Activated T-cell treated with anti-CD3 and anti-CD28 coated beads for 1 hour (primary cell): ENCODE measurements at places on chromosomes 2 and 18.

GRCh38 chr2:47227532-47228279, 72.6 kb upstream of the STPG4 start:
- no peak for DNase-seq

GRCh38 chr2:55620123-55620779, 2.8 kb upstream of the PPP4R3B start:
- DNase-seq = no peak

DNA sequence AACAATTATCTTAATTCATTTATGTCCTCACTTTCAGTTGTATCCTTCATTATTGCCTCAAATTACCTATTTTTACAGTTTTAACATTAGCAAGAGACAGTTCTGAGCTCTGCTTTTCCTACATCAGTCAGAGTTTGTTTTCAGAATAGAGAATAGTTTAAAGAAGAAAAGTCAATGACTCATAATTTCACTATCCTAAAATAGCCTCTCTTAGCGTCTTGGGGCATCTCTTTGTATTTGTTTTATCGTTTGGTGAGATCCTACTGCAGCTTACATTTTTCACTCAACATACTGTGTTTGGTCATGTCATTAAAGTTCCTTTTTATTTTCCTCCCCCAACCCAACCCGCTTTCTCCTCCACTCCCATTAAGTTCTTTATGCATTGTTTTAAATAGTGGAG, 3.8 kb downstream of the SEC11C start:
- no peak for DNase-seq

DNA sequence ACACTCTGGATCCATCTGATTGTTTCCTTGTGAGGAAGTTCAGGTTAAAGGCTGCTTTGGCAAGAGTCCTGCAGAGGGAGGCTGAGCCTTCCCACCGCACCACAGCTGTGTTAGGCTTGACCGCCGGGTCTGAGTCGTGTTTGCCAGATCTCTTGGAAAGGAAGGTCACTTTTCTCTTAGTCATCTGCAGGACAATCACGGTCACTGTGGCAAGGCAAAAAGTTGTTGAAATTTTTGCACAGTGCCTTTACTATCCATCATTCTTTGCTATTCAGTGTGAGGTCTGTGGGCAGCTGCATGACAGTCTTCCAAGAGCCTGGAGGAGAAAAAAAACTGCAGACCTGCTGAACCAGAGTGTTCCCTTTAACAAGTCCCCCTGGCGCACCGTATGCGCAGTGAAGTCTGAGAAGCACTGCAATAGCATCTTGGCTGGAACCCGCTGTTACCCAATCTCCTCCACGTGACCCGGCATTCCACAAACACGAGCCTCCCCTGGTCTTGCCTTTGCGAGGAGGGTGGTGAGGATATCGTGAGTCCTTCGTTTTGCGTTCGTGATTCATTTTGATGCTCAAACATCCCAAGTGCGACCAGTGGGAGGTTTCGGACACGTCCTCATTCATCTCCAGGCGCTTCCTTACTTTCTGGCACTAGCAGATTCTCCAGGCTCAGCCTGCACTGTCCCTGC, 23.0 kb downstream of the BIN1 start:
- DNase-seq = no peak

- DNase-seq = no peak
Observed at GRCh38 chr2:47297767-47298425, 105.1 kb upstream of the MSH2 start.

- no peak for DNase-seq
Observed at GRCh38 chr2:38181806-38182491, 106.0 kb upstream of the CYP1B1 start.

- no peak for DNase-seq
Observed at GRCh38 chr2:217947383-217948350, 55.1 kb downstream of the TNS1 start.

GRCh38 chr18:79927607-79928562, 23.6 kb downstream of the SLC66A2 start:
- no peak for DNase-seq

GRCh38 chr18:67500522-67501205, 15.9 kb downstream of the DSEL start:
- no peak for DNase-seq

DNA sequence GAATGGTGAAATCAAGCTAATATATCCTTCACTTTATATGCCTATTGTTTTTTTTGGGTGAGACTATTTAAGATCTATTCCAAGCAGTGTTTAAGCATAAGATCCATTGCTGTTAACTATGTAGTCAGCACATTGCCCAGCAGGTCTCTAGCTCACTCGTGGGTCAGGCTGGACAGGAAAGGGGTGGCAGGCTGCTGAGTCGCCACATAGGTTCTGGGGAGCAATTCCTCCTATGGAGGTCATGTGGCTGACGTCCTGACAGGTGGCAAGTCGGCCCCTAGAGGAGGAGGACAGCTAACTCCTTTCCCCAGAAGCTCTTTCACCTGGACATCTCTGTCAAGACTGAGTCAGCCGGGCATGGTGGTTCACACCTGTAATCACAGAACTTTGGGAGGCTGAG, 13.9 kb upstream of the RAB31 start:
- no peak for DNase-seq

DNA sequence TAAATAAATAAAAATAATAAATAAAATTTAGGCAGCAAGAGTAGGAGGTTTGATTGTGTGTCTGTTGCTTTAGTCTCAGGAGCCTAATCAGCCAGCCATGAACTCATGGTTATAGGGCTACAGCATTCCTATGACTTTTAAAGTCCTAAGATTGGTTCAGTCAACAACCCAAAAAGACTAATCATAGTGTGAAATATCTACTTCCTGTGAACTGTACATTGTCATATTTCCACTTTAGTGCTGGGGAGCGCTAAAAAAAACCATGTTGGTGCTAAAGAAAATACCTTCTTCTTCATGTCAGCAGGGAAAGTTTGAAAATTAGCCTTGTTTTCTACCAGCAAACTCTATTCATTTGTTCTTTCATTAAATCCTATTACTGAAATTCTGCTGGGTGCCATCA, 521.6 kb downstream of the RNF144A start:
- no peak for DNase-seq

DNA sequence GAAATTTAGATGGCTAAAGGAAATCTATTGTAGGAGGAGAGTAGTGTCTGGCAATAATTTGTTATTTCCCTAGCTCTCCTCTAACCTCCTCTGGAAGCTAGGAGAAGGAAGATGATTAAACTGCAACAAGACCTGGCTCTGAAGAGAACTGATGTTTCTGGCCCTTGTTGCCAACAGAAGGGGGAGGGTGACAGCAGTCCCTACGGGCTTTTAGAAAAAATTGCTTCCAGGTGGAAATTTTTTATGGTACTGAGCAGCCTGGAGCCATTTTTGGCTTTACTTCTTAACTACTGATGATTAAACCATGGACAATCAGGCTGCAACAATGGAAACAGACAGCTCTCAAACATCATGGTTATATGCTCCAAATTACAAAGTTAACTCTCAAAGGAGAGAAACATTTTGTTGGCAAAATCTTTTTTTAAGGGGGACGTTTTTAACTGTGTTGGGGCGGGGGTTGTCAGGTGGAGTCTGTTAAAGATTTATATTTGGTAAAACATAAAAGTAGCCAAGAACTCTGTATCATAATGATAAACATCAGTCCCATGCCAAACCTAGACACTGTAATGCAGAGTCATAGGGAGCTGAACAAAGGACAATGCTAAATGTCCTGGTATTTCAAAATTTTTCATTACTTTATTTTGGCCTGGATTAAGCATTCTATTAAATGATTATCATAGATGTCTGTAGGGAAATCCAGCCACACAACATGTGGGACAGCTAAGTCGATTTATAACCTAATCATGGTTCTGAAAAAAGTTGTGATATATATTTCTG, 70.0 kb downstream of the EXOC6B start:
- DNase-seq = no peak

DNA sequence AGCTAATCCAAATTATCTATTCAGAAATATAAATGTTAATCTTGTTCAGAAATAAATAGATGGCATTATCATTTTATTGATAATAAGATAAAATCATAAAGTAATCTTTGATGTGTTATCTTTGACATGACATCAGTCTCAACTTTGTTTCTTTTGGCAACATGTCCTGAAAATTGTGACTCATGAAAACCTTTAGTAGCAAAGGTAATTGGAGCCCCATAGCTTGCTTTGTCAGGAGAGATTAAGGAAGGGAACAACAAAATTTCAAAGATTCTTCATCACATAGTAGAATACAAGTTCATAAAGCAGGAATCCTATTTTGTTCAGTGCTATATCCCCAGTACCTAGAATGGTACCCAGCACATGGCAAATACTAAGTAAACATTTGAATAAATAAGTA, 165.4 kb downstream of the KCNE4 start:
- DNase-seq = no peak

DNA sequence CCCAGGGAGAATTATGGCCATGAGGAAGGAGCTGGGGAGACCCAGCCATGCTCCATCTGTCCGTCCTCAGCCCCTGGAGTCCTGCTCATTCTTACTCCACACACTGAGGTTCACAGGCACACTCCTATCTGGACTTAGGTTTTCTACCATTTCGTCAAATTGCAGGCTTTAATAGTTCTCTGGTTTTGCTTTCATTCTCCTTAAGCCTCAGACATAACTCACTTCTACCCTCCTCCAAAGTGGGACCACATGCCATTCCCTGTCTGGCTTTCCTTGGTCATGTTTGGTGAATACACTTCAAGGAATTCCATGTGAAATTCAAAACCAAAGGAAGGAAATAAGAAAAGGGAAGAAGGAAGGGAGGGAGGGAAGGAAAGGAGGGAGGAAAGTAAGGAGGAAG, 115.7 kb downstream of the CMPK2 start:
- no peak for DNase-seq

DNA sequence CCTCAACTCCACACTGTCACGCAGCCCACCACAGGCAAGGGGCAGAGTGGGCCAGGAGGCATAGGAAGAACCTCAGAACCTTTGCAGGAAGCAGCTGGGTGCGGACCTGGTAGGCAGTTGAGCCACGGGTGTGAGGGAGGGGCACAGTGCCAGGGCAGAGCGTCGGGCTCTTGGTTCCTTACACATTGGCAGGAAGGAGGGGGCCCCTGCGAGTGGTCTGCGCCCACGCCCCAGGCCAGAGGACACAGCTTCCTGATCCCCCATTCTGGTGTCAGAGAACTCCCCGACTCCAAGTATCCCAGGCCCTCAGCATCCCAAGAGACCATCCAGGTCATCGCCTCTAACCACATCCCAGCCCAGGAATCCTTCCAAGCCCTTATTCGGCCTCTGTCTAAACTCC, 61.5 kb downstream of the TNS1 start:
- DNase-seq = no peak

GRCh38 chr2:190635781-190636180, 13.1 kb upstream of the NAB1 start:
- DNase-seq = no peak

DNA sequence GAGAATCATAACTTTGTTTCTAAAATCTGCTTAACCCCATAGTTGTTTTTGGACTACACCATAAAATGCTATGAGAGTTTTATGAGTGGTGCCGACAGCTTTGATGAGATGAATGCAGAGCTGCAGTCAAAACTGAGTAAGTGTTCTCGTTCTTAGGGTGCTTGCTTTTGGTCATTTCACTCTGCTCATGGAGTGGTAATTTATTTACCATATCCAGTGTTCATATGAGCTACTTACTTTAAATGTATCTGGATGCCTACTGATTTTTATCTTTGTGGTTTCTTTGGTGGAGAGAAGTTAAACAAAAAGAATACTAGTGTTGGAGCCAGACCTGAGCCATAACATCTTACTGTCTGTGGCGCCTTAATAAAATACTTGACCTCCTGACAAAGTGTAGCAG, 16.4 kb downstream of the NDC80 start:
- no peak for DNase-seq

GRCh38 chr2:9780368-9781130, 62.7 kb upstream of the TAF1B start:
- no peak for DNase-seq

DNA sequence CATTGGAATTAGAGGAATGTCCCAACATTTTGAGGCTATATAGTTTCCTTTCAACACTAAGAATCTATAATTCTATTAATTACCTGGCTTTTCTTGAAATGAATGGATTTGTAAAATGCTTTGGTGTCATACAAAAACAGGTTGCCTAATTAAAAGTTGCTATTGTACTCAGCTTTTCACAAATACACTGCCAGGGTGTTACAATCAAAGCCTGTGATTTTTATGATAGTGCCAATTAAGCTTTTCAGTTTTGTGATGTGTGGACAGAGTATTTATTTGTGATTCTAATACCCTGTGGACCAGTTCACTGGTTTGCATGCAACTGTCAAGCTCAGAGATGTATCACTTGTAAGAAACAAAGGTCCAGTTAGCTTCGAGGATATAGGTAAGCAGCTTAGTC, 71.8 kb downstream of the NAB1 start:
- no peak for DNase-seq

DNA sequence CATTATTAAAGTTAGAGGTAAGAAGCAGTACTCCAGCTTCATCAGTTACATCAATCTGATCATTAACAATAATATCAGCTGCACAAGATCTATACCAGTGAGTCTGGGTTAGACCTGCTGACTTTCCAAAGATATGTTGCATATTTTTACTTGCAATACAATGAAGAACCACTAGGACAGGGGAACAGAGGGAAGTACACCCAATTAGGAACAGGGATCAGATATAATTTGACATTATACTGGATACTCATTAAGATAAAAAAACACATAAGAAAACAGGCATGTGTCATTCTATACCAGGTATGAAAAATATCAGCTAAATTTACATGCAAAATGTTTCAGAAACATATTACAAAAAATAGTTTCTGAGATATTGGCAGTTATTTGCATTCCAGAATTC, 995.1 kb upstream of the DDX18 start:
- no peak for DNase-seq

DNA sequence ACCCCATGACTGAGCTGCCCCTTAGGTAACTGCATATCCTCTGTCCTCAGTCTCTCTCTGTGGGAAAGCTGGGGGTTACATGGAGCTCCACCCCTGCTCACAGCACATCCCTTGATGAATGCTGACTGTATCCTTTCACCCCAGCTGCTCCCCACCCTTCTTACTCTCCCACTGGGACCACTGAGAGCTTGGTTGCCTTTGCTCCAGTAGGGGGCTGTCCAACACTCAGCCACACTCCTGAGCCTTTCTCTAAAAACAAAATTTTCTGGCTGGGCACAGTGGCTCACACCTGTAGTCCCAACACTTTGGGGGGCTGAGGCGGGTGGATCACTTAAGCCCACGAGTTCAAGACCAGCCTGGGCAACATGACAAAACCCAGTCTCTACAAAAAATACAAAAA, 89.2 kb upstream of the MSH2 start:
- DNase-seq = no peak

DNA sequence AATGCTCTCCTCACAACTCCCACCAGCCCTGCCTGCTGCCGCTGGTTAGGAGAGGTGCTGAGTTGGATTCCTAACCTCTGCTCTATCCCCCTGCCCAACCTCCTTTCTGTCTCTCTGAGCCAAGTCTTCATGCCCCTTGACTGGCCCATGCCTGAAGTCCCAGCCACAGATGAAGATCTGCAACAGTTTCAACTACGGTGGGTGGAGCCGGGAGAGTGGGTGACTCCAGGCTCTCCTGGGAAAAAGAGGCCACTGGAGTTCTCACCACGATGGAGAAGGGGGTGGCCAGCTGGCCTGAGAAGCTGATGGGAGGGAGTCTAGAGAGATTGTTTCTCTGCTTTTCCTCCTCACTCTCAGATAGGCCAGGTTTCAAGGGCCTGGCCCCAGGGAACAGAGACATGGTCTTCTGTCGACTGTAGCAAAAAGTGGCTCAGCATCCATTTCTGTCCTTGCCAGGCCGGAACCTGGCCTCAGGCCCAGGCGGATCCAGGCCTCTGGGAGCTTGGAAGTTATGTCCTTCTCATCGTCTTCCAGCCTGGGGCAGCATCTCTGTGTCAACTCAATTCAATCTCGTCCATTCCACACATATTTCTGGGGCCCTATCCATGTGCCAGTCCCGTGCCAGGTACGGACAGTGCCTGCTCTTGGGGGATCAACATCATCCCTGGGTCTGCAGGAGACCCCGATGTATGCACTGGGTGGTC, 75.3 kb downstream of the INHBB start:
- no peak for DNase-seq
